ENCODE measurements at places on chromosomes 6 and 20.

- peak; percentile 12 for DNase-seq
These were observed 129.7 kb upstream of the BTN3A2 start for GRCh38 chr6:26235302-26235670.

DNA sequence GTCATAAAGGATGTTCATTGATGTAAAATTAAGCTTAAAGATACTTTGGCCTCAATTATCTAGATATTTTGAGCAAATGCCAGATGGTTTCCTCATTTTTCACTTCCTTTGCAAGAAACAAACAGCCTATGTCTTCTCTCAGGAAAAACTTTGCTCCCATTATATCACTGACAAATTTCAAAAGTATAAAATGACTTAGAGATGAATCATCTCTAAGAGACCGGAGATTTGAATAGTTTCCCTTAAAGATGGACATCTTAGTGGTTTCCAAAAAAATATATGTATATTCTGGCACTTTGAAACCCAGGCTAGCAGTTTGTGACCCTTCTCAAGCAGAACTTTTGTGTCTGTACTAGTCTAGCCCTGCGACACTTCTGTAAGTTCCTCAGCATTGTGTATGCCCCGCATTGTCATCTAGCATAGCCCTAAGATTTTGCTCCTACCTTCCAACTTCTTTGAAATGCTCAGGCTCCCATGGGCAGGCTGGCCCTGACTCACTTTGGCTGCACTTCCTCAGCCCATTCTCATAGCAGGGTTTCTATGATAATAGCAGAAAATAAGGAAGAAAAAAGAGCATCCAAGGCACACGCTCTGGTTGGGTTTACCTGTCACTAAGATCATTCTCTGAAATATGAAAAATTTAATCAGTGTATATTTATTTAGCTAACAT, 25.7 kb upstream of the POU3F2 start:
- DNase-seq = no peak

- DNase-seq = peak; percentile 44
These were observed 1.8 kb downstream of the ENTPD6 start for GRCh38 chr20:25197183-25197869.

- DNase-seq = no peak
These were observed 19.4 kb upstream of the MAPK13 start for GRCh38 chr6:36110863-36111262.

DNA sequence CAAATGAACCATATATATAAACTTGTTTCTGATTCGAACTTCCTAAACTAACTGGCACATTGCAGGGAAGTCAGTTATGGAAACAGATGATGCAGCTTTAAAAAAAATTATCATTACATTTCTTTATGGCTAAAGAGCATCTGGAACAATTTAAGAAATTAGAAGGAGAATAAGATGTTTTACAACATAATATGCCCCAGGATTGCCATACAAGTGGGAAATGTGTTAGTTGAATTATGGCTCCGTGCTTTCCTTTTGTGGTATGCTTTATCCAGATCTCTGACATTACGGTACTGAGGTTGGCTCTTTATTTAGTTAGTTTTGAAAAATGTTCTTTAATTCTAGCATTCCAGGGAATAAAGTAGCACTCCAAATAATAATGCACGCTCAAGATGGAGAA, 343.0 kb upstream of the ZFP64 start:
- DNase-seq = no peak

DNA sequence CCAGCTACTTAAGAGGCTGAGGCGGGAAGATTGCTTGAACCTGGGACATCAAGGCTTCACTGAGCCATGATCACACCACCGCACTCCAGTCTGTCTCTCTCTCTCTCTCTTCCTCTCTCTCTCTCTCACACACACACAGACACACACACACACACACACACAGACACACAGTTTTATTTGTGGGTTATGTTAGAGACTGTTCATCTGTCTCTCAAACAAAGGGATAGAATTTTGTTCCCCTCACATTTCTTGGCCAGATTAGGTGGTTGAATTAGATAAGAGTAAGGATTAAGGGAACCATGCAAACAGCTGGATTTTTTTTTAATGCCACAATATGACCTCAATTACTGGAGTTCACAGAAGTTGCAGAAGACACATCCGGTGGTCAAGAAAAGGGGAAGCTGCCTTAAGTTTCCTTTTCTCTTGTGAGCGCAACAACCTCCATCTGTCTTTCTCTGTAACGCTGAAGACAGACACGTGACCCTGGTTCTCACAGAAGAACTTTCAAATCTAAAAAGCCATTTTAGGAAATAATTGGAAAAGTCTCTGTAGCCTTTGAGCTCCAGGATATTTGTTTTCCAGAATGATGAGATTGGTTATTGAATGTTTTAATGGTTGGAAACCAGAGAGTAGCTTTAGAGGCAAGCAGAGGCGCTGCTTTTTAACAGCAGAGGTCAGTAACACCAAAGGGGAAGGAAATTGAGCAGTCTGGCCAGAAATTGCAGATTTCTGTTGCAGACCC, 32.9 kb upstream of the LGSN start:
- DNase-seq = no peak

- no peak for DNase-seq
These were observed 35.6 kb upstream of the SLCO4A1 start for GRCh38 chr20:62606551-62607201.
